ENCODE measurements at places on chromosomes 6 and 20.

DNA sequence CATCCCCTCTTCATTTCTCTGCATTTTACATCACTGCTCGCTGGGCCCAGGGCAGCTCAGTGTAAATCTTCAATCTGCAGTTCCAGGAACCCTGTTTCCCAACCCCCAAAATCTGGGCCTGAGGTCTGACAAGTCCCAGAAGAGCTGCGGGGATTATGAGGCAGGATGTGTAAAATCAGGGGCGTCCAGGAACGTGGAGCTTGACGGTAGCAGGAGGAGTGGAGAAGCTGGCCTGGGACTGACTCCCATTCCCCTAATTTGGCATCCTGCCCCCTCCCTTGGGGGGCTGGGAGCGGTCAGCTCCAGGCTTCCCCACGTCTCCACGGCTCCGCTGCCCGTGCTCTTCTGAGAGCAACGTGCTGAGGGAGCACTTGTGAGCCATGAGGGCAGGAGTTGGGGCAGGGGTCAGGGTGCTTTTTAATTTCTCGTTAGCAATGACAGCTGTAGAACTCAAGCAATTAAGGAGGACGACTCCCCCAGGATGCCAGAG lies 23.4 kb upstream of the VEGFA start:
- DNase-seq: no peak

DNA sequence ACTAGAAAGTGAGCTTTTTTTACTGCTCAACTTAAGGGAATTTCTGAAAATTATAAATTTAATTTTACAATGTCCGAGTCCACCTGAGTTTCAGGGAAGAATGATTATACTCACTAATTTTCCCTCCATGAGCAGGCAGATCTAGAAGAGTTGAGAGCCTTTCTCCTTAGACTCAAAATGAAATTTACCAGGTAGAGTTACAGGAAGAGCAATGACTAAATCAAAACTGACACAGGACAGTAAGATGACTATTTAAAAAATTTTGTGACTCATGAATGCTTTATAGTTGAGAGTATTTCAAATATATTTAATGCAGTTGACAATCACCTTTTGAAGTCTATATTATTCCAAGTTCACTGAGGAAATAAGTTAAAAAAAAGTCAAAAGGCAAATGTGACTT lies 198.1 kb upstream of the NRSN1 start:
- no peak for DNase-seq

DNA sequence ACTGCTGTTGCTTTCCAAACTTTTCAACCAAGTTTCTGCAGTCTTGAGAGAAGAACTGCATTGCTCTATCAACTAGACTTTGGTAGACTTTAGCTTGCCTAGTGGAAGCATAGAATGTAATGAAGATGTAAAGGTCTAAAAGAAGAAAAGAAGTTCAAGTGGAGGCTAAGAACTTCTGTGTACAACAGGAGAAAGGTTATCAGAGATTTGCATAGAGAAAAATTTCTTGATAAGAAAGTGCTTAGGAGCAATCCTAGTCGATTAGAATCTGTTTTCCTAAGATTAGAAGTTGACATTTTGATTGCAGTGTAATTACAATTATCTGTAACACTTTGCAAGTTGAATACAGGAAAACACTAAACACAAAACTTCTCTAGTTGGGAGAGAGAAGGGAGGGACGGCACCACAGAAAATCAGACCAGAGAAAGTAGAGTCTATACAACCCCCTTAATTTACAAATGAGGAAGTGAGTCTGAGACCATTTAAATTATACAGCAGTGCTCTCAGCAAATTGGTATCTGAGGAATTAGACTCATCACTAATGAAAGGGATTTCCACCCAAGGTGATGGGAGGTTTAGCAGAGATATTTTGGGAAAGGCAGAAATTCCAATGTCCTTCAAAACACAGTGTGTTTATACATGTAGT lies 194.3 kb upstream of the MARCKS start:
- DNase-seq: no peak

DNA sequence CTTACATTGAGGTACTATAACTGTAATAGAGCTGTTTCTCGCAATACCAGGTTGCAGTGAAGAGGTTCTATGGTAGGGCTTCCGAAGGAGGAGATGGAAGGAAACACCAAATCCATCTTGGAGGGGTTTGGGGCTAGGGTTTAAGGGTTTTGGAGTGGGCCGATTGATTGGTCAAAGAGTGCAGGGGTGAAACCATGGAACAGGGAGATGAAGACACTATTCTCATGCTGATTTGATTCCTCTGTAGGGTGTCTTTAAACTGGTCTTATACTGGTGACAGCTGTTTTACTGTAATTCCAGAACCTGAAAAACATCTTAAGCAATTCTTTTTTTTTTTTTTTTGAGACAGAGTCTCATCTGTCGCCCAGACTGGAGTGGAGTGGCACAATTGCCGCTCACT lies 7.8 kb downstream of the SMIM13 start:
- no peak for DNase-seq

- no peak for DNase-seq
Measured at GRCh38 chr6:18752278-18753068, 365.3 kb downstream of the RNF144B start.

GRCh38 chr6:142784344-142784743 lies 160.6 kb downstream of the HIVEP2 start:
- DNase-seq: no peak

DNA sequence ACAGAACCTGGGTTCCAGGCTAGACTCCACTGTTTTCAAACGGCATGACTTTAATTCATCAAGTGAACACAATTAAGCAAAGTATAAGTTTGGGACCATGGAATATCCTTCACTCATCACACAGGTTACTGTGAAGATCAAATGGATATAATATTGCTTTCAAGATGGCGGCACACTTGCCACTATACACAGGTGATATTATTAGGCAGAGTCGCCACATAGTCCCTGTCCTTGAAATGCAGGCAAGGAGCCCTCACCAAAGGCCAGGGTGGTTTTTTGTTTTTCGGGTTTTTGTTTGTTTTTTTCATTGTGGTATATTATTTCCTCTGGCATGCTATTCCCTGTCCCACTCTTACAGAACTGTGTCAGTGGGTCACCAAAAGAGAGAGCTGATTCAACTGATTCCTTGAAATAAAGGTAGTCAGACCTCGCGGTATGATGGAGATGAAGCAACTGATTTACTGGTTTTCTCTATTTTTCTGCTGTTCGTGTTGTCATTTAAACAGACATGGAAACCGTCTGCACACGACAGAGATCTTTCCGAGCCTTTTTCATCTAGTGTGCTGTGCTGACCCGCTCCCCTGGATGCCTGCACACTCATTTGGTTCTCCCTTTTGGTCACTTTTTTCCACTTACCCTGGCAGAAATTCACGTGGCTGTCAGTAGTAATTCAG lies 29.7 kb downstream of the MYB start:
- DNase-seq: no peak

- DNase-seq: no peak
Measured at GRCh38 chr6:28943223-28943556, 19.4 kb upstream of the TRIM27 start.

DNA sequence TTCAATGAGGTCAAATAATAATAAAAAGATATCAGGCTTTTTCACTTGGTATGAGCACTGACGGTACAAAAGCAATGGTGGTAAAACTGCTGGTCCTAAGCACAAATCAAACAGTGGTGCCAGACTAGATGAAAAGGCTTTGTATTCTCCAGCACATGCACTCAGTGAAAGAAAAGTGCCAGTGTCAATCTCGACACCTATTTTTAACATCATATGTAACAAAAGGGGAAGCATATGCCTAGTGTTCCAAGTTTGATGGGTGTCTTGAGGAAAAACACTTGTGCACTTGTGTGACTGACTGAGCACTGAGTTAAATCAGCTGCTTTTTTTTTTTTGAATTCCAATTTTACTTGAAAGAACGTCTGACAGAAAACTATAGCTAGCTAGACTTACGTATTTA lies 27.3 kb downstream of the MED23 start:
- no peak for DNase-seq

GRCh38 chr20:31849306-31849930 lies 4.0 kb upstream of the FOXS1 start:
- DNase-seq: no peak

- no peak for DNase-seq
Measured at GRCh38 chr6:9335431-9335830, 900.1 kb upstream of the SLC35B3 start.

DNA sequence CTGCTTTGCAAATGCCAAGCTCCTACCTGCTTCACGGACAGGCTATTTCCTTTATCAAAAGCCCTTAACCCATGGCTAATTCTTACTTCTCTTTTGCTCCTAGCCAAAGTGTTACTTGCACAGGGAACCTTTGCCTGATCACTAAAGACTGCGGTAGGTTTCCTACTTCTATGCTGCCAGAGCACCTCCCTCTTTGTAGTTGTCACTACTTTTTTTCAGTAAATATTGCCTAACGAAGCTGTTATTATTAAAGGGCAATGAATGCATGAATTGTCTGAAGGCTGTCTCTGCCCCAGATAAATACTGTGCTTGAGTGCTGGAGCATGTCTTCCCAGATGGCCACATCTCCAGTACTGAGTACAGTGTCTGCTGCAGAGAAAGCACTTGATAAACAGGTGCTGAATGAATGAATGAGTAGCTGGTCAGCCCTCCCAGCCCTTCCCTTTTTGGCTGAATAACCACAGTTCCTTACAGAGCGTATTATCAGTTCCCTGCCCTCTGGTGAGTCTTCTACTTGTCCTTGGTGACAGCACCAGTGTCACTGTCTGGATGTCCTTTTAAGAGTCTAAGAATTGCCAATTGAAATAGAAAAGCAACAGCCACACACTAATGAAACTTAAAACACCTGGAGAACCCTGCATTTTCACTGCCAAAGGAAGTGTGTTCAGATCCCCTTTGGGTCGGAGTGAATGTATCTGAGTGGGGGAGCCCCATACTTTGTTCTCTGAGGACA lies 73.6 kb upstream of the TRAF3IP2 start:
- DNase-seq: no peak

- peak; percentile 43 for DNase-seq
Measured at GRCh38 chr6:13538084-13538483, 36.3 kb upstream of the SIRT5 start.

- no peak for DNase-seq
Measured at GRCh38 chr20:13510837-13511488, 127.8 kb downstream of the TASP1 start.
